ENCODE measurements at places on chromosomes 5 and 9.

DNA sequence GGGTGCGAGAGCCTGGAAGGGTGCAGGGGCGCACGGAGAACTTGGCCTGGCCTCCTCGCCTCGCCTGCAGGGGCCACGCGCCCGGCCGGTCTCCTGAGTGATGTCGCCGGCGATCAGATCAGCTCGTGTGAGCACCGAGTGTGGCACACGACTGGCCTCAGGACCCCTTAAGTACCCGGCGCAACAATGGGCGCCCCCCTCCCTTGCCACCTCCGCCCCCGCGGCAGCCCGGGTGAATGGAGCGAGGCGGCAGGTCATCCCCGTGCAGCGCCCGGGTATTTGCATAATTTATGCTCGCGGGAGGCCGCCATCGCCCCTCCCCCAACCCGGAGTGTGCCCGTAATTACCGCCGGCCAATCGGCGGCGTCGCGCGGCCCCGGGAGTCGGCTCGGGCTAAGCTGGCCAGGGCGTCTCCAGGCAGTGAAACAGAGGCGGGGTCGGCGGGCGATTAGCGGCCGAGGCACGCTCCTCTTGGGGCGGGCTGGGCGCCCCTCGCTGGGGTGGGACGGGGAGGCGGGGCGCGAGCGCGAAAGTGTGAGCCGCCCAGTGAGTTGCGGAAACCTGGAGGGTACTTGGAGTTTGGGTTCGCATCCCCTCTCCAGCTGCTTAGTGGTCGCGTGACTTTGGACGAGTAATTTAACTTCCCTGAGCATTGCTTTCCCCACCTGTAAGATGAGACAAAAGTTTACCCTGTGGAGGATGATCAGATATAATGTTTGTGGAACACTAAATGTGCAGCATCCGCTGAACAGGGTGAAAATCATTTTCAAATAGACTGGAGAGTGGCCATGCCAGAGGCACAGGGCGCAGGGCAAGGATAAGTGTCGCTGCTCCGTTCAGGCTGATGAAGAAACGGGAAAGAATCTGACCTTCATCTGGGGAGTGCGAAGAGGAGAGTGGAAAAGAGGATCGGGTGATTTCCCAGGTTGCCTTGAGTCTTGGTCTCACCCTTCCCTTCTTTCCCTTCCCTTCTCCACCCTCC is at the start of gene NEUROG1:
TSS of gene NEUROG1 (minus strand) at position 145 of the 982 bp plus-strand sequence. CDS start 274 bp downstream, outside the sequence.
- DNase-seq: no peak

DNA sequence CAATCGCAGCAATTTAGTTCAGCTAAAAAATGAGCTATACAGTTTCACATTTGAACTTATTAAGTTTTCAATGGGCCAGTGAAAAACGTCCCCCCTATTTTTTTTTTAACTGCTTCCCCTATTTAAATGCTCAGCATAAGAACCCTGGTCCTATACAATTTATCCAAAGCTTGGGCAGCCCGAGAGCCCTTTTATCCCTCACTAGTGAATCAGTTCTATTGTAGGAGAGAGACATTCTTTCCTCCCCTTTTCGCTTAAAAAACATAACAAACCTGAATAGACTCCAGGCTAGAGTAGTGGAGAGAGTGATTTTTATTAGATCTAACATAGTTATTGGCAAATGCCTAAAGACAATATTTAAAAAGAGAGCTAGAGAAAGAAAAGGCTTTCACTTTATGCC is 1.4 kb downstream of the LIX1 start:
- DNase-seq: no peak

GRCh38 chr9:36316611-36317317 is 58.5 kb upstream of the GNE start:
- no peak for DNase-seq

- no peak for DNase-seq
These were observed 323.8 kb downstream of the TMEM167A start for GRCh38 chr5:82753374-82753773.

GRCh38 chr5:149320791-149321330 is 24.4 kb upstream of the GRPEL2 start:
- no peak for DNase-seq

DNA sequence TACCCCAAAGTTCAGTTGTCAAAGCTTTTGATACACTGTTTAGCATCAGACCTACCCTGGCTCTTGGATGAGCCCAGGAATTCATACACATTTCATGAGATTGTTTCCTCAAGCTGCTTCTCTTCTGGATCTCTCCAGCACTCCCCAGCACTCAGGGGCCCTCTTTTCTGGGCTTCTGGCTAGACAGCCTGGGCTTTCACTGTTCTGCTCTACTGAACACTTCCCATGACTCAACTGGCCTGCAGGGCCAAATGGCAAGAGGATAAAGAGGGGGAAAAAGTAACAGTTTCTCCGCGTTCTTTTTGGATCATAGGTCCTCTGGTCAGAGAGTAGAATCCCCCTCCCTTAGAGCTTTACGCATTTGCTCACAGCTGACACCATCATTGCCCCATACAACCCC is 20.9 kb upstream of the LURAP1L start:
- DNase-seq: no peak

- no peak for DNase-seq
These were observed 193.7 kb downstream of the CYLC2 start for GRCh38 chr9:103188781-103189350.
